Glomerular endothelial cell (primary cell): ENCODE measurements at places on chromosomes 2 and 18. TPM values are rescaled to one million over a fixed set of nuclear protein-coding genes. Genes with fewer than 3 reads are reported as not detected.

- DNase-seq = no peak
These were observed 3.6 kb upstream of the ST3GAL5 start for GRCh38 chr2:85892216-85892944.

GRCh38 chr2:121173112-121173511, 111.9 kb downstream of the TFCP2L1 start:
- no peak for DNase-seq

DNA sequence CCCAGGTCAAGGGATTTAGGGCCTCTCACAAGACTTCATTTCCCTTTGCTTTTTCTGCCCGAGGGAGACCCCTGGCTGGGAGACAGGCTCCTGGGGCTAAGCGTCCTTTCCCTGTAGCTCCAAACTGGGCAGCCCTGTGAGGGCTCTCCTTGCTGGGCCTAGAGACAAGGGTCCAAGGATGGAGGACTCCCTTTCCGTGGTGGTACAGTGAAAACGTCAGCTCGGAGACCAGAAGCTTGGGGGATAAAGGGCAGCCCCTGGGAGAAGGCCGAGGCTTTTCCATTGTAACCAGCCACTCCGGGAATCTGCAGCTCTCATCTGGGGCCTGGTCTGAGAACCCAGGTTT, 2.3 kb downstream of the SIX2 start:
- no peak for DNase-seq

- DNase-seq = no peak
These were observed 455.0 kb upstream of the TCF4 start for GRCh38 chr18:56042915-56043536.

- no peak for DNase-seq
These were observed 84.7 kb downstream of the RBMS1 start for GRCh38 chr2:160408959-160409291.

DNA sequence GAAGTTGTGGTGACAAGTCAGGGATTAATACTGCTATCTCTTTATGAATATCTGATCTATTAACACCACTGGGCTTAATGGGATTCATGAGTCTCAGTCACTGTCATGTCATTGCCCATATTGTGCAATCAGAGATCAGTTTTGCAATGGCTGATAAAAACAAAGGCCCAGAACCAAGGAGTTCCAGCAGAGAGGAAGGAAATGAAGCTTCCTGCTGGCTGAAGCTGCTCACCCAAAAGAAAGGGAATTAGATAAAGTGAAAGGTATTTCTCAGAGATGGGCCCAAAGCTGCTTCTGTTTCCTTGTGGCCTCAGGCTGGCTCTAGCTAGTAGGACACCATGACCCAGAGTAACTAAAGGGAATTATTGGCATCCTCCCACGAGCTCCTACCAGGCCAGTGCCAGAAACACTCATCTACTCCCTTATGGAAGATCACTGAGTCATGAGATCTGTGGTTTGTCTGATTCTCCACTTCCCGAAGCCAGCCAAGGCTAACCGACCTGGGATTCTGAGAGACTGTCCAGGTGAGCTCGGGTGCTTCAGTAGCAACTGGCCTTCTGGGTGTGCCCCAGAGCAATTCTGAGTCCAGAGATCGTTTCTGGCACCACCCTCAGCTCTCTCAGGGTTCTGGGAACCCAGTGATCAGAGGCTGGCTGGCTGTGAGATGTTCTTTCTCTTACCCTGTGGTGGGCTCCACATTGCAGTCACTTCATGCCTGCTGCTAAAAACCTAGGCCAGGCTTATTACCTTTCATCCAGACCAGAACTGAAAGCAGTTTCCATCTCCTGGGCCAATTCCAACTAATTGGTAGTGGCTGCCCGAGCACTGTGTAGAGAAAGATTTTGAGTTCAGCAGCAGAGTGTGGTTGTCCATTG, 129.5 kb upstream of the PELI1 start:
- no peak for DNase-seq

The GBX2 gene
- 2.2 and 5.3 TPM in 2 replicates for total RNA-seq

The RBM45 gene
- total RNA-seq = 9.3 and 16.1 TPM in 2 replicates
